Stimulated activated CD4-positive, alpha-beta T cell treated with anti-CD3 and anti-CD28 coated beads, Interleukin-4, amount 100 ng/mL, for 4 hours (primary cell): ENCODE measurements at places on chromosomes 2 and 18.

- no peak for DNase-seq
These were observed 587.5 kb upstream of the DSEL start for GRCh38 chr18:68104036-68104435.

DNA sequence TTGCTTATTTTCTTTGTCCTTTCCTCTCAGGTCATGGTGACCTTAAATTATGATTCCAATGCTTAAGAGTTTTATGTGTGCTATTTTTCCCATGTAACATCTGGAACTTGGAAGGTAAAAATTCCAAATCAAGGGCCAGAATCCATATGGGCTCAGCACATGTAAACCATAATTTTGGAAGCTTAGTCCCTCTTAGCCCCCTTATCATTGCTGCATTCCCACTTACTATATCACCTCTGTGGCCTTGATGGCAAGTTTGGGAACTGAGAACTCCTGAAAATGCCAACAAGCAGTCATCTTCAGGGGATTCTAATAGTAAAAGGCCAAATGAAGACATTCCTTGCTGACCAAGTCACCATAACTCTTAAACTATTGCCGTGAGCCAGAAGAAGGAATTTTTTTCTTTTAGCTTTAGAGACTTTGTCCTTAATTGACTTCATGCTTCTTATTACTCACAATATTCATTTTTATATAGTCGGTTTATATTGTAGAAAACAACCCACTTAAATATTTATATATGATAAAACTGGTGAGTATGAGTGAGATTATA is 251.4 kb downstream of the SLC8A1 start:
- no peak for DNase-seq

- peak; percentile 64 for DNase-seq
These were observed 11.6 kb downstream of the CFLAR start for GRCh38 chr2:201127570-201127969.

- DNase-seq, result no peak
These were observed 26.7 kb downstream of the RAMP1 start for GRCh38 chr2:237885931-237886684.

DNA sequence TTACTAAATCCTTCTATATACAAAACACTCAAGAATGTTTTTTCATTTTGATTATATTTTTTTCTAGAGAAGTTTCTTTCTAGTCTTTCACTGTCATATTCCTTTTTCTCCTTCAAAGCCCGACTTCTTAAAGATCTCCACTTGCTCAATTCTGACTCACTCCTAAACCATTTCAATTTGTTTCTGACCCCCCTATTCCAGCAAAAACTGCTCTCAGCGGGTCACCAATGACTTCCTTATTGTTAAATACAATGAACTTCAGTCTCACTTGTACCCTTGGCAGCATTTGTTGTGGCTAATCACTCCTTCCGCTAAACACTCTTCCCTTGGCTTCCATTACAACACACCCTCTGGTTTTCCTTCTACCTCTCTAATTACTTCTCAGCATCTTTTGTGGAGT is 111.1 kb upstream of the RBBP8 start:
- DNase-seq, result no peak

DNA sequence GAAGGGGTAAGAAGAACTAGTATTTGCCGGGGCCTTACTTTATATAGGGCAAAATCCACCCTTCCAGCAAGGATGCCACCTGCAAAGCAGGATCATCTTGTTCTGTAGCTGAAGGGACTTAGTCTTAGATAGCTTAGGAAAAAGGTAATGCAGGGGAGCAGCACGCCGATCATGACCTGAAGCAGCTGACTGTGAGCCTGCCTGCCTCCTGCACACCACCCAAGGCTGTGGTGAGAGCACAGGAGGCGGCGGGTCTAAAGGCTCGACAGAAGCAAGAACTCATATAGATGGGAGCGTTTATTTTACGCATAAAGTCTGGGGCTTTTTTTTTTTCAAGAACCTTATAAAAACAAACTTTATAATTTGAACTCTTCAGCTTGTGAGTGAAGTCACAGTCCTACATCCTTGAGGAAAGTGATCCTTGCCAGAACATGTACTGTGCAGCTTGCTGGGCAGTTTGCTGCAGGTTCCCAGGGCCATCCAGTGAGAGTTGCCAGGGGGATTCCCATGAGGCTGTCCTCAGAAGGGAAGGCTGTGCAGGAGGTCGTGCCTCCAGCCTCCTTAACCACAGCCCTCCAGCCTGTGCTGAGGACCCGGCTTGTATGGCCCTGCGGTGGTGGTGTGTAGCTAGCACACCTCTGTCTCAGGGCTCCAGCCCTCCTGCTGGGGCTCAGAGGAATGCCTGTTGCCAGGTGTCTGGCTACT is 92.1 kb downstream of the RNF144A start:
- no peak for DNase-seq

DNA sequence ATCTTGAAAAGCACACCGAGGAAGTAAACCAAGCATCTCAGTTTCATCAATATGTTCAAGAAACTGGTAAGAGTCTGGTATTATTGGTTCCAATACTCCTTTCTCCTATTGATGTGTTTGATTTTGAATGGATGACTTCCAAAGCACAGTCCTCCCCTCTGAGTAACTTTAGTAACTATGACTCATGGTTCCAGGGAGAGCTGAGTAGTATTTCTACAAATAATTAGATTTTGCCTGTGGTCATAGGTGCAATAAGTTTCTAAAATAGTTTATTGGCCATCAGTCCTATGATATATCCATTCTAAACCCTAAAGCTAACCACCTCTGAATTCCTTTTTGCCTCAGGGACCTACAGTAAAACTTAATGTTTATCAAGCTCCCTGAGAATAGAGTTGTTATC is 352.4 kb downstream of the XIRP2 start:
- DNase-seq, result no peak

- no peak for DNase-seq
These were observed 336.5 kb downstream of the MEIS1 start for GRCh38 chr2:66771359-66771976.

GRCh38 chr18:67783196-67783946 is 266.9 kb upstream of the DSEL start:
- no peak for DNase-seq

GRCh38 chr2:73185965-73186364 is 16.4 kb upstream of the NOTO start:
- no peak for DNase-seq

- peak; percentile 70 for DNase-seq
These were observed 37.3 kb upstream of the TMEM177 start for GRCh38 chr2:119641562-119642258.

DNA sequence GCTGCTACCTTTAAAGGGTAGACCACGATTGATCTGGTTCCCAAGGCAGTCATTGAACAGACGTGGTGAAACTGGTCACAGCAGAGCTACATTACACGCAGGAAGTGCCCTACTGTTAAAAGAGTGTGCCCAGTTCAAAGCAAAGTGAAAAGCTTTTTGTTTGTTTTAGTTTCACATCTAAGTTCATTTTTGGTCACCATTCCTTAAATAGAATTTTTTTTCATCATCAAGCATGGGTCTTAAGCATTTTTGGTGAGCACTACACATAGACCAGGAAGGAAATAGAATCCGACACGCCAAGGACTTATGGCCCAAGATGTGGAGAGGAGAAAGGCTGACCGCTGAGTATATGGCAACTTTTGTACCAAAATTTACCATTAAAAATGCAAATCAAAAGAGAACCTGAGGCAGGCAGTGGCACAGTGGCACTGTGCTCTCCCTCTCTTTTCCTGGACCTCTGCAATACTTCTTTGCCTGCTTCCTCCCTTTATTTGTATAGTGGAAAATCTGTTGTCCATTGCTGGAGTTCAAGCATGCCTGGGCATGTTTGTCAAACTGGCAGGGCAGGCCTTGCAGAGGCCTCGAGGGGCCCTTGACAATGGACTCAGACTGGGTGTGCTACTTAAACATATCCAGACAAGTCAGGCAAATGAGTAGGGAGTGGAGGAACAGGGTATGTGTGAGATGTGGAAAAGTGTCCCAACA is 42.6 kb upstream of the HNRNPA3 start:
- DNase-seq, result no peak

DNA sequence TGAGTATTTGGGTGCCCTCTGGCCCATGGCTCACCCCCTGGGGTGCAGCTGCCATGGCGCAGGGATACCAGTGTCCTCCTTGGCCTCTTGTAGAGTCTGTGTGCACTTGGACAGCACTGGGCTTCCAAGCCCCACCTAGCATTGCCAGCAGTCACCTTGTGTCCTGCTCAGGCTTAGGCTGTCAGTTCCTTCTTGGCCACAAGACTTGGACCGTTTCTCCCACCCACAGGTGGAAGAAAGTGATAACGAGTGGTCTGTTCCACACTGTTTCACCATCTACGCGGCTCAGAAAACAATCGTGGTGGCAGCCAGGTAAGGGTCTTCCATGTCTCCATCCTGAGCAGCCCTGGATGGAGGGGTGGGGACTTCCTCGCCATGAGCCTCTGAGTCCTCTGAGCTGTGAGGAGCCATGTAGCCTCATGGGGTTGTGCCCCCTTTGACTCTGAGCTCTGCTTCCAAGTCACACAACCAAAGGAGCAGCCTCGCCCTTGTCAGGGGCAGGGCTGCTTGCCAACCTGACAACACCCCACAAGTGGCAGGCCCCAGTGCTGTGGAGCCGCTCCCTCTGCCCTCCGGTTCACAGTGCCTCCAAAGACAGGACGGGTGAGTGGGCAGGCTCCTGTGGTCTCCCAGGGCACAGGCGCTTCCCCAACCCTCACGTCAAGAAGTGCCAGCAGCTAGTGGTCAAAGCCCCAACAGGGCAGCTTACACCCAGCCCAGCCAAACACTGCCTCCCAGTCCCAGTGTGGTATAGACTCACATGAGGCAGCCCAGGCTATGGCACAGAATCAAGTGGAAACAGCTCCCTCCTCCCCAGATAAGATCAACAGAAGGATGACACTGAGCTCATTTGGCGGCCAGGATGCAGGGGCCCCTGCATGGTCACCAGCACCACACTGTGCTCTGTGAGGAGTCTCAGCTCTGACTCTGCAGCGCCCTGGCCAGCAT is 18.4 kb downstream of the STK25 start:
- DNase-seq, result no peak

- no peak for DNase-seq
These were observed 6.3 kb upstream of the RPRD1A start for GRCh38 chr18:36073676-36074075.

GRCh38 chr18:3863006-3863405 is 413.0 kb downstream of the TGIF1 start:
- no peak for DNase-seq

- DNase-seq, result no peak
These were observed 67.5 kb downstream of the PLCL1 start for GRCh38 chr2:197871780-197872456.

DNA sequence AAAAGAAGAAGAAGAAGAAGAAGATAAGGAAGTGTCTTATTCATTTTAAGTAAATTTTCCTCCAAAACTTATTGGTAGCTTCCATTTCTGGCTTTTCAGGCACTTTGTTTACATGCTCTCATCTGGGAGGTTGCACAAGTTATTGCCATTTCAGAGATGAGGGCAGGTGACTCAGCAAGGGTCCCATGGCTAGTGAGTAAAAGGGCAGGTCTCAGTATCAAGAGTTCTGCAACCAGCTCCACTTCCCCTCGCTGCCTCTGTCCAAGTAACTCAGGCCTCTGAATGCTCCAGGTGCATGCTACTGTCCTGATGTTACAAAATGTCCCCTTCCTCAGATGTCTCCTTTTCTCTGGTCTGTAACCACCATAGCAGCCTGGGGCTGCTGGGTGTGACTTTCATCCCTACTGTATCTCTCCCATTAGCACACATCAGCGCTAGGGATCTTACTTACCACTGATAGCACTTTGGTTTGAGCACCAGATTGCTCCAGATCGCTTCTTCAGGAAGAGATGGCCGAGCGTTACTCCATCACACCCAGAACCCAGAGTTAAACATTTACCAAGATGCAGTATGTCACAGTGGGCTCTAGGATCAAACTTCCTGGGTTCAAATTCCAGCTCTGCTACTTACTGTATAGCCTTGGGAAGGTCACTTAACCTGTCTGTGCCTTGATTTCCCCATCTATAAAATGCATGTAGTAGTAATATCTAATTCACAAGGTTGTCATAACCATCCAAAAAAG is 57.4 kb upstream of the LAPTM4A start:
- no peak for DNase-seq
